ENCODE measurements at places on chromosomes 3 and 15.
A peak's percentile ranks its signal among the peaks of the same experiment; 100 is the strongest.

GRCh38 chr3:64190517-64191515 is 34.5 kb downstream of the PRICKLE2 start:
- no peak for DNase-seq

DNA sequence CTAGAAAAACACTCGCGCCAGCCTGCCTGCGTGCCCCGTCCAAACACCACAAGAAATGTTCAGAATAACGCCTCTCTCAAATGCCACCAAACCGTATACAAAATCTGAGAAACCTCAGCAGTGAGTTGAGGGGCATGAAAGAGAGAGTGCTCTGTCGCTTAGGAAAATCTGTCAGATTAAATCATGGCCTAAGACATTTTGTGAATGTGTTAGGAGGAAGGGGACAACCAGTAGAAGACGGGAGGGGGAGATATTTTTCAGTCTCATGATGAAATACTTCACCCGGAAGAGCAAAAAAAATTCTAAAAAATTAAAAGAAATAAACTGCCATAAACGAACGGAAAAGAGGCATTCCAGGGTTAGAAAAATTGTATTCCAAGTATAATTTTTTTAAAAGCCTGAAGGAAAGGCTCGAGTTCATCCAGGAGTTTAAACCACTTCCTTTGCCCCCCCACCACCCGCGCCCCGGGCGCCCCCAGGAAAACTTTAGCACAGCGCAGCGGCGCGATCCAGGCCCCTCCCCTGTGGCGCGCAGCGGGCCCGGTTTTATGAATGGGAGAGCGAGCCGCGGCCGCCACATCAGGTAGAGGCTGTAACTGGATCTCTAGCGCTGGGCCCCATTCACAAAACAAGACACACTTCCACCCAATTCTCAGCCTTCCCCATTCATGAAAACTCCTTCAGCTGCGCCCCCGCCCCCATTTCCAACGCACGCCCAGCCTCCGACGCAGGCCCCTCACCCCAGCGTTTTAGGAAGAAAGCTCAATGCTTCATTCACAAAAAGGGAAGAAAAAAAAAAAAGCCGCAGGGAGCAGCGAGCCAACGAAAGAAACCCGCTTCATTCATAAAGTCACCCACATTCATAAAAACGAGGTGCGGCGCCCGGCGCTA is 1.4 kb downstream of the ETV5 start:
- DNase-seq: peak; percentile 28

DNA sequence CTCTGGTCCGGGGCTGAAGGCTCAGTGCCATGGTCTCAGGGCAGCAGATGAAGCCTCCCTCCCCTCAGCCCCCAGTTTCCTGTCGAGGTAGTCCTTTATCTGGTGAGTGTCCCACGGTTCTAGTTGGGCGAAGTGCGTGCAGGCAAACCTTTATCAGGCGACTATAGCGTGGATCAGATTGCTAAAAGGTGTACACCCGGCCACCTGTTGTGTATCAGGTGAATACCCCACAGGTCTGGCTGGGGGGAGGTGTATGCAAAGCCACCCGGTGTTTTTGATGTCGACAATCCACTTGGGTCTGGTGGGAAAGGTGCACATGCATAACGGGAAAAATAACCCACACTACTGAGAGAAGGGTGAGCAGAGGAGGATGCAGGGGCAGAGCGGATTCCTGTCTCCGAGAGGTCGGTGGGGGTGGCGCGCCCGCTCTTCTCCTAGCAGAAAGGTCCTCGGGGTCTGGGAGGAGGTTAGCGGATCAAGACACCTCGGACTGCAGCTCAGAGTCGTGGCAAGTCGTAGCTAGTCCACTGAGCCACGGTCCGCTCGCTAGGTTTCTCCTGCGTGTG is 507 bp downstream of the SLC12A6 start:
- DNase-seq: no peak

DNA sequence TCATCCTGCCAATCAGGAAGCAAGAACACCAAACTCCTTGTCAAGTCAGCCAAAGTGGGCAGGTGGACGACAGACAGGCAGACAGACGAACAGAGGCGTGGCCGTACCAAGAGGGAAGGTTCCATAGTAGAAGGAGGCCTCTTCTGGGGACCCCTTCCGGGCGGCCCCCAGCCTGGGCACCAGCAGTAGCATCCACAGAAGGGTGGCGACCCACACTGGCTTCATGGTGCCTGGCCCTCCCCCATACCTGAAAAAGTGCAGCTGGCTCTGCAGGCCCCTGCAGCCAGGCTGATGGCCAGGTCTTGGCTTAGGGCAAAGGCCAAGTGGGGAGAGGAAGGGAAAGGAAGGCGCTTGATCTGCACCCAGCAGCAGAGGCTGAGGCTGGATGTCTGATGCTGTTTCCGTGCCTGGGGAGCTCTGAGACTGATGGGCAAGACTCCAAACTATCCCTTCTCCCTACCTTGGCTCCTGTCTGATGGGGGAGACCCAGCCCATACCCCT is 607 bp downstream of the LCTL start:
- no peak for DNase-seq

GRCh38 chr3:72481542-72481941 is 366.7 kb downstream of the SHQ1 start:
- DNase-seq: no peak

- DNase-seq: no peak
Measured at GRCh38 chr15:100760357-100760903, 119.2 kb upstream of the ALDH1A3 start.

DNA sequence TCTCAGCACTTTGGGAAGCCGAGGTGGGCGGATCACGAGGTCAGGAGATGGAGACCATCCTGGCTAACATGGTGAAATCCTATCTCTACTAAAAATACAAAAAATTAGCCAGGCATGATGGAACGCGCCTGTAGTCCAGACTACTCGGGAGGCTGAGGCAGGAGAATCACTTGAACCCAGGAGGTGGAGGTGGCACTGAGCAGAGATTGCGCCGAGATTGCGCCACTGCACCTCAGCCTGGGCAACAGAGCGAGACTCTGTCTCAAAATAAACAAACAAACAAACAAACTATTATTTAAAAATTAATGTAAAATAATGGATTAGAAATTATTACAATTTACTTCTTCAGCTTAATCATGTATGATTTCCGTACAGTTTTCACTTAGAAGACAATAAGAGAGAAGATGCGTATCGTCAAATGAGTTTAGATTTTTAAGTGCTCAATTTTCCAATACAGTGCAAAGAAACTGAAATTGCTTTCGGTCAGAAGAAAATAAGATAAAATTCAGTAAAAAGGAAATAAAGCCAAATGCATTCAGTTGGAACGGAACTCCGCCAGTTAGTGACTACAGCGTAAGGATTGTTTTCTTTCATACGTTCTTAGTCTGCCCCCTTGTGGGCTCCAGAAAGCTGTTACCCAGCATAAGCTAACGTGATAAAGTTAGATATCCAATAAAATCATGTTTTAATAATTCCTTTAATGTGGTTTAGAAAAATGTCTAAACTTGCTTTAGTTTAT is 24.8 kb downstream of the AADAC start:
- no peak for DNase-seq

GRCh38 chr3:192834428-192834827 is 83.2 kb downstream of the MB21D2 start:
- no peak for DNase-seq

- no peak for DNase-seq
Measured at GRCh38 chr15:30985081-30985531, 6.3 kb downstream of the MTMR10 start.

Measured in activated gamma-delta T cell (primary cell).